HuH-7 (cell line): ENCODE measurements at places on chromosomes 4 and X.
A peak's percentile ranks its signal among the peaks of the same experiment; 100 is the strongest.

GRCh38 chr4:101244349-101244748, 103.0 kb downstream of the PPP3CA start:
- no peak for DNase-seq

DNA sequence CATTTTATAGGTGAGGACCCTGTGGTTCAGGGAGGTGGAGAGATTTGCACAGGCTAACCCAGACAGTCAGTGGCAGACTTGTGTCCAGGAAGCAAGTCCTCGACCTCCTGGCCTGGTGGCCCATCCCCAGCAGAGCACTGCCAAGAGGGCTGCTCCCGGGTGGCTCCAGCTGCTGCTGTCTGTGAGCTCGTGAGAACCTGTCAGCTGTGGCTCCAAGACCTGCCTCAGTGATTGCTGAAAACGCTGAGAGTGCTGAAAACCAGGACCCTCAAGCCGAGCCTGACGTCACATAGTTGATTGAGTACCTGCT, 74.2 kb downstream of the RTL9 start:
- no peak for DNase-seq

GRCh38 chr4:154822775-154823174, 41.7 kb downstream of the RBM46 start:
- no peak for DNase-seq

GRCh38 chrX:73562458-73562857, 539 bp upstream of the CHIC1 start:
- no peak for DNase-seq

GRCh38 chrX:115602729-115603389, 41.9 kb downstream of the PLS3 start:
- no peak for DNase-seq

DNA sequence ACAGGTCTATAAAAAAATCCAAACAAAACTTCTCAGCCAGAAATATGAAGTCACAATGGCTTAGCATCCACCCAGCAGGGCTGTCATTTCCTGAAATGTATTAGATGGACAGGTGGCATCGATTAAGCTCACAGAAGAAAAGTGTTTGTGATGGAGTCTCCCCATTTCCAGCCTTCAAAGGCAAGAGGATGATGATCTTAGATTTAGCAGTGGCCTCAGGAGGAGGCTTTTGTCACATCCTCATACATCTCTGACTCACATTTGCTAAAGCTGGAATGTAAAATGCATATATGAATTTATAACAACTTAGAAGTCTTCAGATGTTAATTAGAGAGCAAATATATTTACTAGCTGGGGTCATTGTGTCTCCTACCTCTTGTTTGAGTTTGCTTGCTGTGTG, 441.9 kb downstream of the SPRY1 start:
- no peak for DNase-seq

GRCh38 chrX:2691543-2692220, 587 bp downstream of the CD99 start:
- DNase-seq, result no peak

- DNase-seq, result no peak
These were observed 201.8 kb upstream of the GK2 start for GRCh38 chr4:79609817-79610216.

DNA sequence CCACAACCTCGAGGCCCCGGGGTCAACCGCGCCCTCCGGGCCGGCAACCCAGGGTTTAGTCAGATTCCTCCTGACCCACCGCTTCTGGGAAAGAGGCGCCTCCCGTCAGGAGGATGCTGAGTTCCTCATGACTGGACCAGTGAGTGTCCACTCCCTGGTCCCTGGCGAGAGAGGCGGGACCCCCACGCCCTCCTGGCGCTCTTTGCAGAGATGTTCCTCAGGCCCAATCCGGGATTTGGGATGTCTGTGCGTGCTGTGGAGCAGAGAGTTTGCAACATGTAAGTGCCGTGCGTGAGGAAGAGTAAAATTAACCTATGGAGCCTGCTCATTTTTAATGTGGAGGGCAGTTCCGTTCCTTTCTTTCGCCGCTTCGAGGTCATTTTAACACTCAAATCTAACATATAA, 824 bp upstream of the UGDH start:
- DNase-seq, result no peak

DNA sequence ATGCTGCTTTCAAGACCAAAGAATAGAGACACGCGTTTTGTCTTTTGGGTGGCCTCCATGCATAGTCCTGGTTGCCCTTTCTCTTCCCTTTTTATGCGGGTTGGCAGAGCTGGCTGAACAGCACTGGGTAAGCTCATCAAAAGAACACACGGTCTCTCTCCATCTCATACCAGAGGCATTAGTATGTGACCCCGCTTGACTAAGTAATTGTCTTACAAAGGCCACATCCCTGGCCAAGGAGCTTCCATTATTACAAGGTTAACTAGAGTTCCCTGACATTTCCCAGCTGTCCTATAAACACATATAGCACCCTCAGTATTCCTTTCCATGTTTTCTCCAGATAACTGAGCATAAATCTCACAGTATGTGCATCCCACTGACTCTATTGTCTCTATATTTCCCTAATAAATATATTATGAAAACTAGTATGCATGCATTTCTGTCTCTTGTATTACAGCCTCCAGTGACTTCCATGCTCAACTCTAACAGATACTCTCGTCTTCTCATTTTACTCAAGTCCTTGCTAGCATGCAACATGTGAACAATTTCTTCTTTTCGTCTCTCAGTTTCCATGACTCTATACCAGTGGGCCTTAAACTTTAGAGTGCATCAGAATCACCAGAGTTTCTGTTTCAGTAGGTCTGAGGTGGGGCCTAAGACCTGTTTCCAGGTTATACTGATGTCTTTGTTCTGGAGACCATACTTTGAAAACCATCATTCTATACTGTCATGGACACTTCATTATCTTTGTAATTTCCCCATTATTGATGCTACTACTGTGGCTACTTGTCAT, 247.7 kb upstream of the ARSJ start:
- DNase-seq, result no peak

- DNase-seq, result peak; percentile 42
These were observed 449 bp downstream of the FBXL5 start for GRCh38 chr4:15654593-15655222.

DNA sequence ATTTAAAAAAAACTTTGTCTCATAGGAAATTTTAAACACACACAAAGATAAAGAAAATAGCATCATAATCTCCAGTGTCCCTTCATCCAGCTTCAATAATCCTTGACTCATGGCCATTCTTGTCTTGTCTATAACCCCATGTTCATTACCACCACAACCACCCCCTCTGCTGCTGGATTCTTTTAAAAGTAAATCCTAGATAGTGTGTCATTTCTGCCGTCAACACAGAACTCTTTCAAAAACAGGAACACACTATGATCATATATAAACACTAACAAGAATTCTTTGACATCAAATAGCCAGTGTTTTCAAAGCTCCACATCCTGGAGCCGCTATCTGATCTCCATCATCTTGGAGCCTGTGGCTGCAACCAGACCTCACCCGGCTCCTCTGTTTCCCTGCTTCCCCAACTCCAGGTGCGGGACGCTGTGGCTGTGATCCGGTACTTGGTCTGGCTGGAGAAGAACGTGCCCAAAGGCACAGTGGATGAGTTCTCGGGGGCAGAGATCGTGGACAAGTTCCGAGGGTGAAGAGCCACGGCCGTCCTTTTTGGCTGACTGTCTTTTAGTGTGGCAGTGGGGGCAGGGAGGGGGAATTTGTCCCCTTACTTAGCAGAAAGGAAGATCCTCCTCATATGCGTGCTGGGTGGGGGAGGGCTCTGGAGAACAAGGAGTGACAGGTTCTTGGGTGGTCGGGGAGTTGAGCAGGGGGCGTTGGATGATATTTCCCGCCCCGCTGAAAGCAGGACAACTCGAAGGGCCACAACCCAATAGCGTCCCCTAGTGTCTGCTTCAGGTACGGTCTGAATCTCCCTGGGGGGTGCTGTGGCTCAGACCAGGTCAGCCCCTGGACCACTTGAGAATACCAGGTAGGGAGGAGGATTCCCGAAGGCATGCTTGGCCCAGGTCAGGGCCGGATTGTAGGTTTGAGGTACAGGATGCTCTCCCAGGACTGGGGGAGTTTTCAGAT, 15.6 kb downstream of the XPNPEP2 start:
- DNase-seq, result peak; percentile 54

GRCh38 chrX:153635788-153636668, 11.0 kb upstream of the DUSP9 start:
- peak; percentile 85 for DNase-seq

DNA sequence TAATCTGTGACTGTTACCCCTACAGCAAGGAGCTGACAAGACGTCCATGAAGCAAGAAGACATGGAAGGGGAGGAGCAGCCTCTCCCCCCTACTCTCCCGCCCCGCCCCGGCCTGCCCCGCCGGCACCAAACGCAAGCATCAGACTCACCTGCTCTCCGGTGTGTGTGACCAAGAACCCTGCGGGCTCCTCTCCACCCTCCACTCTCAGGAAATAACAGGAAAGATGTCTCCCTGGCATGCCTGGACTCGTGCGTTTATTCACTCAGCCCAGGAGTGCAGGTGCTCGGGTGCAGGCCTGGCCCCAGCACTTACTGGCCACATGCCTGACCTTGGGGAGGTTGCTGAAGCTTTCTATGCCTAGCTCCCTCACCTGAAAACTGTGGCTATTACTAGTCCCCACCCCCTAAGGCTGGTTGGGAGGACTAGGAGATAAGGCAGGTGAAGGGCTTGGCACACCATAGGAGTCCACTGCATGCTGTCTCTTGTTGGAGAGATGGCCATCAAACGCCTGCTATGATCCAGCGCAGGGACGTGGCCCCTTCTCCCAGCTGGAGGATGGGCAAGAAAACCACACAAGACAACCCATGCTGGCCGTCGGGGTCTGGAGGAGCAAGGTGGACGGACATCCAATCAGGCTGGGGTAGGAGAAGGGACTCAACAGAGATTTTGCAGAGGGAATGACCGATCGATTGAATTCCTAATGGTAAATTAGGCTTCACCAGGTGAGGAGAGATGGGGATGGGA, 34.9 kb upstream of the CLDN24 start:
- no peak for DNase-seq

DNA sequence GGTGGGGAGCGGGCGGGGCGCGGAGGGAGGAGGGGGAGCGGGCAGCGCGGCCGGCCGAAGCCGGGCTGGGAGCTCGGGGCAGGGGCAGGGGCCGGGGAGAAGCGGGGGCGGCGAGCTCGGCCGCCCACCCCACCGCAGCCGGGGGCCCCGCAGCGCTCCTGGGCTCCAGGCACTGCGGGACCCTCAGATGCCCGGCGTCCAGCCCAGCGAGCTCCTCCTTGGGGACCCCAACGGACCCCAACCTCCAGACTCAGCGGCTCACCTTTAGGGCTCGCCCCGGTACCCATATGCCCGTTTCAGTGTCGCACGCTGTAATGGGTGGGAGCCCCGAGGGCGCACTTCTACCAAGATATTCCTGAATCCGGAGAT, 357 bp upstream of the ADGRG2 start:
- no peak for DNase-seq

GRCh38 chr4:148344941-148345340, 97.3 kb downstream of the NR3C2 start:
- no peak for DNase-seq

- DNase-seq, result peak; percentile 46
These were observed 147.9 kb downstream of the LRBA start for GRCh38 chr4:150867148-150867547.

DNA sequence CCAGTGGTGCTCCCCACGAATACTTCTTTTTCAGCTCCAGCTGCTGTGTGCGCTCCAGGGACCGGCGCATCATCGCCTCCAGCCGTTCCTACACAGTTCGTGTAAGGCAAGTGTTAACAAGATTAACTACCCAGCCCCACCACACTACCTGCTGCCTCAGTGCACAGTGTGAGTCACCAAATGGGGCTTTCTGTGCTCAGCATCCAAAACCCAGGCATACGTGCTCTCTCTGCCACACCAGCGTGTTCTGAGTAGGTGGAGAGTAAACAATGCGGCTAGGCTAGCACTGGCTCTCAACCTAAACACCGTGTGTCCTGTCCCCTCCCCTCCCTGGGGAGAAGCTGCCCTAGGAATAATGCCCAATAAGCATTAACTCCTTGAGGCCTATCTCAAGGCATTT, 60.0 kb downstream of the MAP7D2 start:
- no peak for DNase-seq

DNA sequence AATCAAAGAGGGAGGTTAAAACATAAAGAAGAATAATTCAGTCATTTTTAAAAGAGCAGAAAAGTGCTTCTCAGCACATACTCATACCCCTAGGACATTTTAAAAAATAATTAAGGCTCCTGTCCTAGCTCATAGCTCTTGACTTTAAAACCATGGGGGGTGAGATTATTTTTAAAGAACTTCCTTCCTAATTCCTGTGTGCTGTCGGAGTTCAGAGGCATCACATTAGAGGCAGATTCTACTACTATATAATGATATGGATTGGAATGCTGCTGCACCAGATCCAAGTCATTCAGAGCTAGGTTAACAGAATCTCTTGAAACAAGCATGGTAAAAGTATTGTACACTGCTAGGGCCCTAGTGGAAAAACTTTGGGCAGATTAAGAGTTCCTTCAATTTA, 456.5 kb upstream of the ADGRL3 start:
- DNase-seq, result no peak

DNA sequence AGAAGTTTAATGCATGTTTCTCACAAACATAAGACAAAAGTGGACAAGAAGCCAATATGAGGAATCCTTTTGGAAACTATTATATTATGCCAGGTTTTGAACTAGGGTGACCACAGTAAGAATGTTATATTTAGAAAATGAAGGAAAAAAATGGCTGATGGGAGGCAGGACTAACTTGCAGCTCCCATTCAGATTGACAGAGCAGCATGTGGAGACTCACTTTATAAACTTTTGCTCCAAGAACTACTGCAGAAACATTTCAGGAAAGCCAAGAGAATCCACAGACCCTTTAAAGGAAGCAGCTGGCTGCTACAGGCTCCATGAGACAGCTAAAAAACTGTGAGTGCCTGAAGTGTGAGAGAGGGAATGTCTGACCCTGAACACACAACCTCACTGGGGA, 738.6 kb upstream of the GRIA3 start:
- DNase-seq, result no peak

GRCh38 chr4:106277140-106277675, 38.8 kb downstream of the TBCK start:
- DNase-seq, result no peak

GRCh38 chrX:132219343-132219768, at the start of gene RAP2C:
RAP2C (minus strand) TSS chrX:132219447; CDS start chrX:132217268, 2,179 bp downstream.
- peak; percentile 76 for DNase-seq

- no peak for DNase-seq
These were observed 89.9 kb upstream of the FAT1 start for GRCh38 chr4:186813377-186814068.

- DNase-seq, result no peak
These were observed 649 bp upstream of the VBP1 start for GRCh38 chrX:155215443-155216178.

DNA sequence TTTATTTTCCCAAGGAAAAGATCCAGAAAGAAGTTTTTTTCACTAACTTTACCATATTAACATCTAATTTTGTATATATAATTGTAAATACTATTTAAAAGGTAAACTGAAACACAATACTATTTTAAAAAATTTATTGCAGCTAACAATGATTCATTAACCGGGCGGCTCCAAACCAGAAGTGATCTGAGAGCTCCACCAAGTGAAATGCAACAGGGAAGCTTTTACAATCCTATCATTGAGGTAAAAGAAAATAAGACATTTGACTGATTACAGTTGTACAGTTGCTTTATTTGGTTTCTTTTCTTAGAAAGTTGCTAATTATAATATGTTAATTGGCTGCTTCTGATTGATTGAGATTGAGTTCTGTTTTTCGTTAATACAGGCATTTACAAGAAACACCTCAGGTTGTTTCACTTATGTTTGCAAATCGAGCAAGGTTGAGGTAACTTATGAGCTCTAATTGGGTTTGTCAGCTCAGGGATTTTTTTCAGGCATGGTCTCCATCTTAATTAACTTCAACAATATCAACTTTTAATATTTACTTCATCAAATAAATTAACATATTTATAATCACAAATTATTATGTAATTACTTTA, 220.2 kb upstream of the UGT8 start:
- DNase-seq, result no peak

GRCh38 chr4:153156263-153156662, 48.0 kb upstream of the TRIM2 start:
- DNase-seq, result no peak
